CD4-positive, alpha-beta T cell treated with Interleukin-4 for 4 hours (primary cell): ENCODE measurements at places on chromosomes 6 and 20.

- no peak for DNase-seq
These were observed 203.8 kb downstream of the ARID1B start for GRCh38 chr6:156980948-156981347.

- DNase-seq, result no peak
These were observed 10.2 kb downstream of the DNPH1 start for GRCh38 chr6:43219119-43219518.

- DNase-seq, result no peak
These were observed 8.1 kb downstream of the FYN start for GRCh38 chr6:111865049-111865585.

GRCh38 chr6:142716097-142716496, 228.9 kb downstream of the HIVEP2 start:
- DNase-seq, result no peak

GRCh38 chr6:155171109-155171746, 92.6 kb upstream of the CLDN20 start:
- peak; percentile 98 for DNase-seq

GRCh38 chr20:6679086-6679485, 88.4 kb upstream of the BMP2 start:
- DNase-seq, result no peak

- no peak for DNase-seq
These were observed 18.9 kb downstream of the AHI1 start for GRCh38 chr6:135478626-135479025.

- no peak for DNase-seq
These were observed 78.3 kb upstream of the SRSF6 start for GRCh38 chr20:43379239-43379917.

GRCh38 chr6:107045826-107046675, 18.1 kb downstream of the MTRES1 start:
- DNase-seq, result no peak

DNA sequence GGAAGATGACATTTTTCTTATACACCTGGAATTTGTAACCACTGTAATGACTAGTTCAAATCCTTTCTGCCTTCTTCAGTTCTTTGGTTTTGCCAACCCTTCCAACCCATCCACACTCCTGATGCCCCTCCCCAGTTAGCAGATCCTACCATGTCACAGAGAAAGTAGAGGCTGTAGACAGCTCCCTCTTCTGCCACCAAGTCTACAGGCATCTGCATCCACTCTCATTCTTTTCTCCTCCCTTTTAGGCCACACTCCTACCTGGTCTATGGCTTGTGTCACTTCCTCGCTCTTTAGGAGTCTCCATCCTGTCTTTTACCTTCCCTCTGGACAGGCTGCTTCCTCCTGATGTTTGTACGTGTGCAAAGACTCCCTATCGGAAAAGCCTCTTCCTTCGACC, 13.5 kb upstream of the STK38 start:
- DNase-seq, result no peak

- DNase-seq, result no peak
These were observed 175.2 kb upstream of the CITED2 start for GRCh38 chr6:139549561-139550070.

- DNase-seq, result no peak
These were observed 30.9 kb downstream of the SLC2A12 start for GRCh38 chr6:134021396-134022122.

GRCh38 chr6:168525926-168526630, 85.1 kb downstream of the SMOC2 start:
- no peak for DNase-seq

DNA sequence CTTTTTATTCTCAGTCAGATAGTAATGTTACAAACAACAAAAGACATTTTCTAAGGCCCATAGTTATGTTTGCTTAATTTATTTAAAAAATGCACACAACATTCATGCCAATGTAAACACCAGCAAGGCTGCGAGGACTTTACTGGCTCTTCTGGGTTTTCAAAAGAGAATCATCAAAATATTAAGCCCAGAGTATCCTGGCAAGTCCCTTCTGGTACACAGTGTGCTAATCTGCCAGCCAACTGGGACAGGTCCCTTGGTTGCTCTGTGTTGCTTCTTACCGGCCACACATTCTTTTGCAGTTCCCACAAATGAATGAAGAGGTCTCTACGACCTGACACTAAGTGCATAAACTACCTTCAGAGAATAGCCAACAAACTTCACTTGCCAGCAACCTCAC, 42.6 kb upstream of the SPDEF start:
- no peak for DNase-seq

DNA sequence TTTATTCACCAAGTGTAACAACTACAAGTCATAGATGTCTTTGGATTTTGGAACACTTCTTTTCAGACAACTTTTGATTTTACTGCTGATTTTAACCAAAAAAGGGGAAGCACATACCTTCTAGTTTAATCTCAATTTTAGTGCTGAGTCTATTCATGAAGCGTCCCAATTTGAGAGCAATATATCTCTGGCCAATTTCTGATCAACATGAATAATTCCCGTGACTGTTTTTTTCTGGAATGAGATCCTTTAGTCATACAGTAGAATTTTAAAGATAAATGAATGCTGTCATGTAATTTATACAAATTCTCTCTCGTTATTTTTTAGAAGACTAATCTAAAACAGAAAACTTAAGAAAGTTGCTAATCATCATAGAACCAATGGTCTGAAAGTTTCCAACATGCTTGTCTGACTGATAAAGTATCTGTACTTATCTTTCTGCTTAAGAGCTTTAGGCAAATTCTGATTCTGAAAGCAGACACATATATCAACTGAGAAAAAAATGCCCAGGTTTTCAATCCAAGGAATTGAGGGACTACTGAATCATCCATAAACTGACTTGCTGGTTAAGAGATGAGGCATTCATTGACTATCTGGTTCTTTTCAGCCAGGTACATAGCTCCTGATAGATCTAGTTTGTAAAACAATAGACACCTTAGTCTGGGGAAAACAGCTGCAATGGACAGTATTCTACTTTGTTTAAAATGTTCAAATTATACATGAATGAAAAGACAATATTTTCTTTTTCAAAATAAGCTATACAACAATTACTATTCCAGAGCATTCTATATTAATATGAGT, 657.5 kb downstream of the RFPL4B start:
- DNase-seq, result no peak

GRCh38 chr6:22904431-22904830, 335.1 kb downstream of the HDGFL1 start:
- no peak for DNase-seq

DNA sequence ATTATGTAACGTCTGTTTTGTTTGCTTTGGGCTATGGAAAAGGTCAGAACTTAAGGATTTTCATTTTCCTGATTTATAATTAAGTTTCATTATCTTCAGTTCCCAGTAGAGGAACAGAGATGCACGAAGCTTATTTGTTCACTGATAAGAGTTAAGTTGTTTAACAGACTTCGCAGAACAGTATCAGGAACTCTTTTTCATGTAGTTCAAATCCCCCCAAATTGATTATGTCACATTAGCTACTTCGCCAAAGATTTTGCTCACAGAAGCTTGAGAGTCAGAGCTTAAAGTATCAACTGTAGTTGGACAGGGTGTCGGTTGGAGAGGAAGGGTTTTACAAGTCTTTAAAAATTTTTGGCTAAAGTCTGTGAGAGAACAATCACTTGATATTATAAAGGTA, 43.4 kb downstream of the ZHX3 start:
- DNase-seq, result no peak

- DNase-seq, result no peak
These were observed 103.7 kb downstream of the PDSS2 start for GRCh38 chr6:107355659-107356058.

GRCh38 chr6:50824552-50824951, 5.9 kb downstream of the TFAP2B start:
- DNase-seq, result no peak

DNA sequence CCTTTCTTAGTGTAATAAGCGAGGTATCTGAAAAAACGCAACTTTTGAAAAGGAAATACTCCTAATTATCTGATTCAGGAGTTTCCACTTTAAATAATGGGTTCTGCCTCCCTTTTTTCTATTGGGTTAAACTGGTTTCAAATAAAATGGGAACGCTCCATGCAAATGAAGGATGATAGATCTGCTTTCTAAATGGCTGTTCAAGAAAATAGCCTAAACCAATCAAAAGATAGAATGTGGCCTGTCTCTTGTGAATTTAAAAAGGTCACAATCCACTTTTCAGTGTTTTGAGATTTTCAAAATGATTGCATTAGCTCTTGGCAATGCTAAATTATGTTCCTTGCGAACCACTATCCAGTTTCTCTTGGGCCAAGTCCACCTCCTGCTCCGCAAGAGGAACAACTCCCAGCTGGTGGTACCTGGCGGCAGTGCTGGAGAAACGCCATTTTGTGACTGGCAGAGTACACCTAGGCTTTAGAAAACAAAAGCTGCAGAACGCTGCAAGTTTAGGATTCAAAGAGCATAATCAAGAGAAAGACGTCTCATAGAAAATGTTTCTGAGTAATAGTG, 56.7 kb downstream of the TRIM38 start:
- DNase-seq, result no peak

GRCh38 chr6:147463651-147464050, 44.8 kb upstream of the SAMD5 start:
- DNase-seq, result no peak

DNA sequence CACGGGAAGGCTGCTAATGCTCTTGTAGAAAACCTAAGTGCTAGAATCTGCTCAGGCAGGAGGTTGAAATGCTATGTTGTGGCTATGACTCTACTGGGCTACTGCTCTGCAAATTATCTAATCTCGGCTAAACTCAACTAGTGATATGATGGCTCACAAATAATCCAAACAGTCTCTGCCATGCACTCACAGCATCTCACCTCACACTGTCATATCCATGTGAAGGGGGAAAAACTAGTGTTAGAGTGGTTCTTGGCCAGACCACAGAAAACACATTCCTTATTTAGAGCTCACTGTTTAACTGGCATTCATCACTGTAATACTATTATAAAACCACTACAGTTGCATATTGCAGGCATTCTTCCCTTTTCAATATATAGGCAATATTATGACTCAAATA, 81.8 kb upstream of the DST start:
- DNase-seq, result no peak

GRCh38 chr6:41049521-41049920, 3.5 kb upstream of the APOBEC2 start:
- no peak for DNase-seq

GRCh38 chr6:166351715-166352285, 9.5 kb upstream of the SFT2D1 start:
- DNase-seq, result no peak

GRCh38 chr6:114713690-114714089, 370.9 kb upstream of the HS3ST5 start:
- DNase-seq, result no peak

DNA sequence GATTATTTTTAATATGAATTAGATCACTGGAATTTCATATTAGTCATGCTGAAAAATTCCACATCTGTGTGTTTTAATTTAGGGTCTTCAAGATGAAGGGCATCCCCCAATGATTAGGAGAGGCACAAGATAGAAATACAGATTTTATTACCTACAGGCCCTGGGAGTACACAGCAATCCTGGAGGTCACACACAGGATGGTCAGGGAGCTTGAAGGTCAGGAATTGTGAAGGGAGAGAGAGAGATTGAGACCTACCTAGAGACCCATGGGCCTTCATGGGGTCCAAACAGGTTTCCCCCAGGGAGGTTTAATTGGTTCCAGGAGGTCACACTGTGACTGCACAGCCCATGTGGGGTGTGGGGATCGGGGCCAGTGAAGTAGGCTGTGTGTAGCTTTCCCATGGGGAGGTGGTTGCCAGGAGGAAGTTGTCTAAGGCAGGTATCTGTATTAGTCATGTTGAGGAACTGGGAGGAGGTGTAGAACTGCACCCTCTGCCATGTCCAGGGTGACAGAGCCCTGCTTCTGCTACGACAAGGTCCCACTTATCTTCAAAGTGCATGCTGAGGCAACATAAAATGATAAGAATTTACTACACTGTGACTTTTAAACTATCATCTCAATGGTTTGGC, 18.3 kb downstream of the SNX9 start:
- DNase-seq, result no peak

GRCh38 chr6:20314866-20315845, 86.5 kb upstream of the E2F3 start:
- no peak for DNase-seq

GRCh38 chr6:1435806-1436205, 46.4 kb downstream of the FOXF2 start:
- no peak for DNase-seq

DNA sequence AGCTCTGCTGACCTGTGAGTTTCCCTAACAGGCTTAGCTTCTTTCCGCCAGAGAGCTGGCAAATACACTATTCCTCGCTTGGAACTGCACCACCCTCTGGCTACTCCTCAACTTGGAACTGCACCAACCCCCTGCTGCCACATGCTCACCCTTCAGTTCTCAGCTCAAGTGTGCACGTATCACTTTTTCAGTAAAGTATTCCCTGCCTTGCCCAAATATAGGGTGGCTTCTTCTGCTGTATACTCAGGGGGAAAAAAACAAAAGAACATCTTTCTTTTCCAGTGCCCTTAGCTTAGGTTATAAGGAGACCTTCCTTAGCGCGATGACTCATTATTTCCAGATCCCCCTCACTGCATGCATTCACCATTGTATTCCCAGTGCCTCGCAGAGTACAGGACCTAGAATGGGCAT, 21.2 kb downstream of the GNAS-AS1 start:
- no peak for DNase-seq

DNA sequence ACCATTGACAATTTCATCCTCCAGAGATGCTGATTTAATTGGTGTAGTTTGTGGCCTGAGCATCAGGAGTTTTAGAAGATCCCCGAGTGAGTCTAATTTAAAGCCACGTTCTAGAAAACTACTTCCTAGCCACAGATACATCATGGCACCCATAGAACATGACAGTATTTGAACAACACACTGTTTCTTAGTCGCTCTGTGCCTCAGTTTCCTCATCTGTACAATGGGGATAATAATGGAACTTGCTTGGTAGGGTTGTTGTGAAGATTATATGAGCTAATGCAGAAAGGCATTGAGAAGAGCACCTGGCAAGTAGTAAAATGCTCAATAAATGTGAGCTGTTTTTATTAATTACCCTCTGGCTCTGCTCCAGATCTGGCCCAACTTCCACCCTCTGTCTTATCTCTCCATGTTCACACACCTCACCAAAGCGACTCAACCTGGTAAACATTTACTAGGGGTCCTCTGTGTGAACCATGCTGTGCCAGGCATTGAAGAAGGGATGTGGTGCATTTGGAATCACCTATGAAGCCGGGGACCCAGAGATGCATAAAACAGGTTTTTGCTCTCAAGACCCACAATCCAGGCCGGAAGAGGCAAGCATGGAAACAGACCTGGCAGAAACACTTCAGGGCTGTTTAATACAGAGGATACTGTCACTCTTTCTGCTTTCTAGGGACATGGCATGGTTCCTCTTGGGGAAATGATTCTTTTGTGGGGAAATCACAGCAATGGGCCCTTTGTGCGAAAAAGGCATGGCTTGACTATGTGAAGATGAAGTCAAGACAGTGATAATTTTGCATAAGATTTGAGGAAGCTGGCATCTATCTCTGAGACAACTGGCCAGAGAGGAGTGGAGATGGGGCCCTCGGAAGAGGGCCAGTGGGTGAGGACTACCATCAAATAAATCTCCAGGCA, 16.2 kb upstream of the MRPS18A start:
- DNase-seq, result no peak
